ENCODE measurements at places on chromosomes 3 and 15.
A peak's percentile ranks its signal among the peaks of the same experiment; 100 is the strongest.

DNA sequence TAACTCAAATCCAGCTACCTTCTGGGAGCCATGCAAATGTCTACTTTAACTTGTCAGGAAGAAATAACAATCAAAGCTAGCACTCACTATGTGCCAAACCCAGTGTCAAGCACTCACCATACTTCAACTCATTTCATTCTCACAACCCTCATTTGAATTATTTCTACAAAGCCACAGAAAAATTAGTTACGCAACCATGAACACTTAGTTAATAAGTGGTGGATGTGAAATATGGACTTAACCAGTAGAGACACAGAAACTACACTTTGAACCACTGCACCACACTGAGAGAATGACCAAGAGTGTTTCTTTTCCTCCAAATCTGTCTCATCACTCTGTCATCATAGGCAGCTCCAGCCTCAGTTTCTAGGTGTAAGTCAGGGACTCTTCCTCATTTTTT lies 91.0 kb upstream of the MBNL1 start:
- DNase-seq: no peak

DNA sequence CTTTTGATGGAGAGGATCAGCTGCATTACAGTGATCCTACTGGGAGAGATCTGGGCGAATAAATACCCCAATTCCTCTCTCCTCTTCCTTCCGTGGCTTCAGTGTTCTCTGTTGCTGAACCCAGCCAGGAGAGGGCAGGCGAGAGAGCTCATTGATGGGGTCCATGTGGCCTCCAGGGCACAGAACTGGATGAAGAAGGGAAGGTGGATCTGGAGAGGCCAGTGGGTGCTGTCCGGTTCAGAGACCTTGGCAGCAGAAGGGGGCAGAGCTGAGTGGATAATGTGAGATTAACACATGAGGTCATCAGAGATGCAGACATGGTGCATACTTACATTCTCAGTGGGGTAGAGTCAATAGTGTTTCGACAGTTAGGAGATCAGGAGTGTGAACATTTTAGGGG lies 193.6 kb downstream of the CLSTN2 start:
- DNase-seq: no peak

- no peak for DNase-seq
Observed at GRCh38 chr15:88124199-88124598, 132.3 kb downstream of the NTRK3 start.

DNA sequence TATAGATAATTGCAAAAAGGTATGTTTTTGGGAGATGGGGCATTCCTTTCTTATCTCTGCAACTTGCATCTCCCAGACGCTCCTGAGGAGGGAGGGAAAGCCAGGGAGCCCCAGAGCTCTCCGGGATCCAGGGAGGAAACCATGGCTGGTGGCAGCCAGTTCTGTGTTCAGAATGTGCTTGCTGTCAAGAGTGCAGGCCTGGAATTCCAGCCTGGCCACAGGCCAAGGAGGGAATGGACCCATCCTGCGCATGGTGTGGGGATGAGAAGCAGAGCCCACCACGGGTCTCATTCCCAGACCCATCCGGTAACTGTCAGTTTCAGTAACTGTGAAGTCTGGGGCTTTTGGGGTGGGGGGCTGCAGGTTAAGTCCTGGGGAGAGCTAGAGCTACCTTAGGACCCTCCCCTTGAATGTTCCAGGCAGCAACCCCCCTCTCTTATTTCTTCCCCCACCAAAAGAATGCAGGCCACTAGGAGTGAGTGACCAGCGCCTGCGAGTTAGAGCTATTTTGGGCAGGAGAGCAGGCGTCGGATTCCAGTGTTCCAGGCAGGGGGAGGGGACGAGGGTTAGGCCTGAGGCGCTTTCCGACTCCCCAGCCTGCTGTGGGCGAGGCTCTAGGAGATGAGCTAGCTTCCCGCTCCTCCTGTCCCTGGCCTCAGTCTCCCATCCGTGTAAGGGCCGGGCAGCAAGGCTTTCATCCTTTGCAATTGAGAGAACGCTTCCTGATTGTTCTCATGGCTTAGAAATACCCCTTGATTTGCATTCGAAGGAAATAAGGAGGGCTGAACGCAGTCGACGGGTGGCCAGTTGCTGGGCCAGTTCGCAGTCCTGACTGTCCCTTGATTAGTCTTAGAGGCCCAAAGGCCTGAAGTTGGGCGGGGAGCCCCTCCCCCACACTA lies 781 bp upstream of the DAG1 start:
- peak; percentile 57 for DNase-seq

DNA sequence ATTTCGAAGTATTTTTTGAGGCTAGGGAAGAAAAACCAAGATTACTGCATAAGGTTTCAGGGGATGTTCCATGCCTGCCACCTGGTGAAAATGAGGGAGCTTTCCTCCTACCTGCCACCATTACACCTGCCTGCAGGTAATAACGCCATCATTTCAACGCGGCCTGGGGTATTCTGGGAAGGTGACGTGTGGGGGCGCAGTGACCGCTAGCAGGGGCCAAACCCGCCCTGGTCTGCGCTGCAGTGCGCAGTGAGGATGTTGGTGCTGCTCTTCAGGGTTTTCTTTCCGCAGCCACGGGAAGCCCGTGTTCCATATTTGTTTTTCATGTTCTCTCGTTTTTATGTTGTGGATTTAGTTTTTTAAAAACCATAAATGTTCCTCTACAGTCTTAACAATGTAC lies 37.4 kb upstream of the SNRPN start:
- DNase-seq: no peak

DNA sequence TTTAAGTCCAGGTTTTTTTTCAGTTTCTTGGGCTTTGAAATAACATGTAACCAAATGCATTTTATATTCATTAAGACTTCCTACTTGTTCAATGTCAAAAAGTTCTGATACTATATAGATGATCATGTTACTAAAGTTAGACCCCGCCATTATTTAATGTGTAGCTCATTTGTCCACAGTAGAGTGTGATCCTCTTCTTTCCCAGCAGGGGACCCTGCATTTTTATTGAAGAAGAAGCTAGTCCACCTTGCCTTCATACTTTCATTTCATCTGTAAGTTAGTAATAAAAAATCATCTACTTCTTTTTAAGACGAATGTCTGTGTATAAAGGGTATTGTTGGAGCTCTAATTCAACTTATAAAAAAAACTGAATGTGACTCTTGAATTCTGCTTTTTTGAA lies 404.6 kb downstream of the SI start:
- DNase-seq: no peak

GRCh38 chr15:52408823-52409222 lies 113.2 kb upstream of the MYO5C start:
- no peak for DNase-seq

DNA sequence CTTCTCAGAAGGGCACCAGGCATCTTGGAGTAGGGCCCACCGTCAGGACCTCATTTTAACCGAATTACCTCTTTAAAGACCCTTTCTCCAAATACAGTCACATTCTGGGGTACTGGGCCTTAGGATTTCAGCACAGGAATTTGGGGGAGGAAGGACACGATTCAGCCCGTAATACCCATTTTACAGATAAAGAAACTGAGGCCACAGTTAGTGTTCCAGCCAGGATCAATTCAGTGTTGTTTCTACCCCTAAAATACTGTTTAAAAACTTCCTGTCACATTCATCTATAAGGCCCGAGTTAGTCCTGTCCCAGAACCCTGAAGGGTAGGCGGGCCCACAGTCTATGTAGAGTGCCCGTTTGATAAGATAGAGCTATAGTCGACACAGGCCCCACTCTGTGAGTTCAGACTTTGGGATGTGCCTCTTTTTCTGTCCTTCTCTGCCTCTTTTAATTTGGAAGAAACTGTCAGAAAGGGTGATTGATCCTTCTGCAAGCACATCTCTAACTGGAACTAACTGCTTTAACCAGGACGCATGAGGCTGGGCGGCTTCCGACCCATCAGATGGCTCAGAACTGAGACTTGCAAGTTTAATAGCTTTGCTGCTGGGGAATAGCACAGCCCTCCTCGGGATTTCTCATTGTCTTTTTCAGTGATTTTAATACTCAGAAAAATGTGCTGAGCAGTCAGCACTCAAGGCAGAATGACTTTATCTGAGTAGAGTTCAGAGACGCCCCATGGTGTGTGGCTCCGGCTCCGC lies 19.5 kb downstream of the BFSP2 start:
- DNase-seq: no peak

DNA sequence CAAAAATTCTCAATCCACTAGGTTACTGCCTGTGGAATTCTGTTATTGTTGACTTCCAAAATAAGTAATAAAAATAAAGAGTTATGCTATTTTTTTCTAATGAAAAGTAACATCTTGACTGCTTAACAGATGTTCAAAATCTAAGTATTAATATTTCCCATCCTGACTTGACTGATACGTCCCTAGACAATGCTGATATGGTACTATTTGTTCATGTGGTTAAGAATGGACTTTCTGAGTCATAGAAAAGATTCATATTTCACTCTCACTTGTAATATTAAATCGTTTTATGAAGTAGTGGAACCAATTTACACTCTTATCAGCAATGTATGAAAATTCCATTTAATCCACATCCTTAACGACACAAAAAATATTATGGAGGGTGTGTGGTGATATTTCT lies 104.8 kb upstream of the PLSCR5 start:
- no peak for DNase-seq

DNA sequence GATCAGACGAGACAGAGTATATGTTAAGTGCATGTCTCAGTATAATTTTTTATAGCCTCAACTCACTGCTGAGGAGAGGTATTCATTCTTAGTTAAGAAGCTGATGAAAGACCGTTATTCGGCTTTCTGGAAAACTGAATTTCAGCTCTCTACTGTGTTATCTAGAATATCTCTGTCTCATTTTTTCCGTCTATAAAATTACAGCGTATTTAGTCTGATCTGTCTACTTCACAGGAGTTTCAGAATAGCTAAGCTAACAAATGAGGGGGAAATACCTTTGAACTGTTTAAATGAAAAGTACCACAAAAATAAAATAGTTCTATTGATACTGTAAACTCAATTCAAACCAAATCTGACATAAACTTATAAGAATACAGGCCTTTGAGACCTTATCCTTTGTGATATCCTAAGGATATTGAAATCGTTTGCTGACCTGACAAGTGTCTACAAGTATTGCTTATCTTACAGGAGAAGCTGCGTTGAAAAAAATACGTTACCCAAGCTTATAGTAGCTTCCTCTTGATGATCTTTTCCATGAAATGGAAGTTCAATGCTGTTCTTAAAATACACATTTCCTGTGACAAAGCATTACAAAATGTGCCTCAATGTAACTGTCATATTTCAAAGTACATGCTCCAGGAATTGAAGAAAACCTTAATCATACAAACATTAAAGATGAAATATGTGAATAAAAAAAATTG lies 104.6 kb downstream of the IL1RAP start:
- DNase-seq: no peak

- DNase-seq: no peak
Observed at GRCh38 chr3:2024713-2025112, 74.0 kb upstream of the CNTN4 start.

GRCh38 chr3:115660646-115661337 lies 37.5 kb downstream of the GAP43 start:
- no peak for DNase-seq

- no peak for DNase-seq
Observed at GRCh38 chr3:156206157-156206556, 85.8 kb downstream of the KCNAB1 start.

DNA sequence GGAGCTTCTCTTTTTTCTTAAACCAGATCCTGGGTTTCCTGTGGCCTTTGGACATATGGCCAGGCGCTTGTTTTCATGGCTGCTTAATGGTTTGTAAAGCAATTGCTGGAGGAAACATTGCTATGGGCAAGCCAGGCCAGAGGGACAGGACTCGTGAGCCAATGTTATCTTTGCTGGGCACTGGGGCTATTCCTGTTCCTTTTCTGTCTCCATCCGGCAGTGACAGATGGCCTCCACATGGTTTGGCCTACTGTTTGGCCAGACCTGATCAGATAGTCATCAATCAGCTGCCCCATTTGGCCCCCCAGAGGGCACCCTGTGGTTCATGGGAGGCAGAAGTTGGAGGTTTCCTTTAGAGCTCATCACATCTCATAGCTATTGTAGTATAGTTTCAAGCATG lies 326.1 kb upstream of the ROPN1 start:
- no peak for DNase-seq

- no peak for DNase-seq
Observed at GRCh38 chr3:72336821-72337479, 511.3 kb downstream of the SHQ1 start.

DNA sequence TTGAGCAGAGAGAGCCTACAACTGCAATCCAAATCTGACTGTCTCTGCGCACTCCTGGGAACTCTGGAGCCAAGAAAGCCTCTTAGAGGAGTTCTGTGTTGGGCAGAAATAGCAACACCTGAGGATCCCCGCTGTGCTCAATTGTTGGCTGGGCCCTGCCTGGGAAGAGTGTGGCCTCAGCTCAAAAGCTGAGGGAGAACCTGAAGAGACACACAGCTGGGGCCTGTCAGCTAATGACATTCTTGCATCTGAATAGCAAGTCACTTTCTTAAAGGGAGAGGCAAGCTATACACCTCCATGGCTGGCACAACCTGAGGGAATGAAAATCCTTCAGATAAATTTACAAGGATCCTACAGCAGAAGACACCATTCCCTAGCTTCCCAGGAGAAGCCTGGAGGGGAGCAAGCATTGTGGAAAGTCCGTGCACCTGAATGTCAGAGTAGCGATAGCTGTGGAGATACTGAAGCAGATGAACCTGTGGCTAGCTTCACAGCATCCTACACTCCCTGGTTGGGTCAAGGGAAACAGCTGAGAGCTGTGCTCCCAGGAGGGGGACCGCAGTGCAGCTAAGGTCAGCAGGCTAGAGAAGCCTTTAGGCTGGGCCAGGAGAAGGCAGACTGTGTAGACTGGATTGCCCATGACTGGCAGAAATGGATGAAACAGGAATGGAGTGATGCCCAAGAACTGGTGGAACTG lies 159.9 kb upstream of the PFN2 start:
- no peak for DNase-seq

DNA sequence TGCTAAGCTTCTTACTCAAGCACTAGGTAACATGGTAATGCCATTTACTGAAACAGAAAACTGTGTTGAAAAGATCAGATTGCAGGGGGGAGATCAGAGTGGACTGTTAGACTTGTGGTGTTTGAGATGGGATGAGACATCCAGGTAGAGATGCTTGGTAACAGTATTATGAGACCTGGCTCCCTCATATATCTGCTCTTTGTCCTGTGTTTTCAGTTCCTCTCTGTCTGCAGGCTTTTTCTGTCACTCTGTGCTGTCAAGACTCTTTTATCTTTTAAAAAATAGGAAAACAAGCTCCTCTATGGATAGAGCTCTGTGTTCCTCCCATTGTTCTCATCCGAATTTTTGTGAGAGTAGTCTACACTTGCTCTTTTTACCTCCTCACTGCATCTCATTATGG lies 48.1 kb downstream of the CALML4 start:
- DNase-seq: no peak

DNA sequence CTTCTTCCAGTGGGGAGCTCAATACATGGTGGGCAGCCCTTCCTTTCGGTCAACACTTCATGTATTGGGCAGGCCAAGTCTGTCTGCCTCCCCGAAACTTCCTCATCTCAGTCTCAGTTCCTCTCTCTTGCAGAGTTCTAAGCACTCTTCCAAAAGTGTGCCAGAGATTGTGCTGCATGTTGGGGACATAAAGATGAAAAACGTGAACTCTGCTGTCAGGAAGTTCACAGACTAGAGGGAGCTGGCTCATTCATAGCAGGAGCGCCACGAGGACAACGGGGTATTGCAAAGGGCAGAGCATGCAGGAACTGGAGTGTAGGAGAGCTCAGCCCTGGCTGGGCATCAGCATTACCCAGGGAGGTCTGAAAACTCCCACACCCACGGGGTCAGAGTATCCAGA lies 15.3 kb upstream of the EPHB3 start:
- peak; percentile 38 for DNase-seq

GRCh38 chr3:129794311-129795185 lies 99.0 kb downstream of the TMCC1 start:
- no peak for DNase-seq

- DNase-seq: no peak
Observed at GRCh38 chr3:197440717-197441303, 115.0 kb downstream of the BDH1 start.

- DNase-seq: no peak
Observed at GRCh38 chr3:103672346-103672745, 1237.5 kb downstream of the ZPLD1 start.
